ENCODE measurements at places on chromosomes 7 and 10. TPM values are rescaled to one million over a fixed set of nuclear protein-coding genes. Genes with fewer than 3 reads are reported as not detected.

GRCh38 chr10:99435986-99436638, 5.7 kb upstream of the GOT1 start:
- H3K36me3 ChIP-seq = no peaks in the 10 kb centered on the region
- DNase-seq = no peak
- H3K4me1 ChIP-seq = peaks cover 10% of the 10 kb centered on the region
- no peak overlapping the region for H3K4me3 ChIP-seq
- H3K27ac ChIP-seq = no peak overlapping the region
- no peaks in the 10 kb centered on the region for H3K27me3 ChIP-seq

DNA sequence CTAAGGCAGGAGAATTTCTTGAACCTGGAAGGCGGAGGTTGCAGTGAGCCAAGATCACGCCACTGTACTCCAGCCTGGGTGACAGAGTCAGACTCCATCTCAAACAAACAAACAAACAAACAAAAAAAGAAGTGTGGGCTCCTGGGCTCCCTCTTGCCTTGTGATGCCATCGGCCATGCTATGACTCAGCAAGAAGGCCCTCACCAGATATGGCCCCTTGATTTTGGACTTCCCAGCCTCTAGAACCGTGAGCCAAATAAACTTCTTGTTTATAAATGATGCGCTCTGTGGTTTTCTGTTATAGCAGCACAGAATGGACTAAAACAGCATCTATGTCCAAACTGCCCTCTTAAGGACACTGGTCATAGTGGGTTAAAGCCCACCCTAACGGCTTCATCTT, 29.9 kb upstream of the RHEB start:
- H3K27ac ChIP-seq = no peak overlapping the region
- no peak overlapping the region for H3K4me3 ChIP-seq
- no peaks in the 10 kb centered on the region for H3K36me3 ChIP-seq
- H3K27me3 ChIP-seq = no peaks in the 10 kb centered on the region
- H3K4me1 ChIP-seq = no peaks in the 10 kb centered on the region

DNA sequence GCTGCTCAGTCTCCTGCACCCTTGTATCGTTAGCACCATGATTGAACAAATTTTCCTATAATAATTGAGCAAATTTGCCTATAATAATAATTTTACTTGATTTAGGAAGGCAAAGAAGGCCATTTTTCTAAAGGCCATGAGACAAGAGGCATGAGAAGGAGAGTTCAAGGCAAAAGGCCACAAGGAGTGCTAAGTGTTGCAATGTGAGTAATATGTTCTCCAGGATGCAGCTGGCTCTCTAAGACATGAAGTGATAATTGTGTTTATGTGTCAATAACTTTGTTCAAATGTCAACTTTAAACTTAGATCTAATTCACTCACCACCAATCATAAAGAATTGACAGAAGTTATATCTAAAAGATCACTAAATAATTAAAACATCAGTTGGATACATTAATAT, 53.8 kb downstream of the SGCE start:
- DNase-seq = no peak
- no peak overlapping the region for H3K4me3 ChIP-seq
- H3K36me3 ChIP-seq = no peaks in the 10 kb centered on the region
- no peaks in the 10 kb centered on the region for H3K4me1 ChIP-seq
- H3K27ac ChIP-seq = no peak overlapping the region
- no peaks in the 10 kb centered on the region for H3K27me3 ChIP-seq

DNA sequence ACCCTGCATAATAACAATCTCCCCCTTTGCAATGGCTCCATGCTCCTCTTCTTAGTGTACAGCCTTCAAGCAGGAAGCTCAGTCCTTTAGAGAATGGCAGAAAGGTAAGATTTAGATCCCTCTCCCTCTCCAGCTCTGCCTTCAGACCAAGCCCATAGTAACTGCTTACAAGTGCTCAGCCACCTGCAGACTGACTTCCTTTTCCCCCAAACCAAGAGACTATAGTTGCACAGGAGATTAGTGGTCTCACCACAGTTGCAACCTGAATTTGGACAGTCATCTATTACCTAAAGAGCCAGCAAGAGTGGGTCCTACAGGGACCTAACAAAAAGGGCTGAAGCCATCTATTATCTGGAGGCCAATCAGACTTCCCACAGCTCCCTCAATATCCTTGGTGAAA, 16.5 kb downstream of the FBXL13 start:
- H3K4me1 ChIP-seq = no peaks in the 10 kb centered on the region
- H3K4me3 ChIP-seq = no peak overlapping the region
- no peaks in the 10 kb centered on the region for H3K36me3 ChIP-seq
- H3K27ac ChIP-seq = no peak overlapping the region

GRCh38 chr10:71365366-71365765, 31.4 kb upstream of the CDH23 start:
- DNase-seq = no peak
- H3K36me3 ChIP-seq = no peaks in the 10 kb centered on the region
- no peaks in the 10 kb centered on the region for H3K27me3 ChIP-seq
- H3K4me1 ChIP-seq = no peaks in the 10 kb centered on the region
- H3K4me3 ChIP-seq = no peak overlapping the region
- no peak overlapping the region for H3K27ac ChIP-seq

DNA sequence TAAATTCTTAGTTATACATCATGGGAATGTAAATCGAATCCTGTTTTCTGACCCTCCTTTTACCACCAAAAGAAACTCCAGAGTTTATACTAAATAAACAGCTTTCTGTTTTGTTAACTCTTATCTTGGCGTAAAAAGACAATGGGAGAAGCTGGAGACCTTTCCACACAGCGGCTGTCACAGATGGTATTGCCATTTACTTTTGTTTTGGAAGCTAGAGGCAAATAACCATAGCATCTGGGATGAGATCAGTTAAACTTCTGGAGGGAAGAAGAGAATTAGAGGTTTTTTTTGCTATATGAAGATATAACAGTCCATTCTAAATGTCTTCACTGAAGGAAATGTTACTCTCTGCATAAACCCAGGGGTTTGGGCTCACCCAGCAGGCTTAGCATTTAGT, 258.9 kb downstream of the REEP3 start:
- DNase-seq = no peak
- H3K27ac ChIP-seq = no peak overlapping the region
- H3K36me3 ChIP-seq = no peaks in the 10 kb centered on the region
- no peaks in the 10 kb centered on the region for H3K27me3 ChIP-seq

GRM8 gene
- not detected for total RNA-seq

TACR2 gene
- total RNA-seq = not detected

VGF gene
- total RNA-seq = not detected

All from CD4-positive, alpha-beta memory T cell (primary cell).